T1000 (cell line): ENCODE measurements at places on chromosomes 7 and 10.

DNA sequence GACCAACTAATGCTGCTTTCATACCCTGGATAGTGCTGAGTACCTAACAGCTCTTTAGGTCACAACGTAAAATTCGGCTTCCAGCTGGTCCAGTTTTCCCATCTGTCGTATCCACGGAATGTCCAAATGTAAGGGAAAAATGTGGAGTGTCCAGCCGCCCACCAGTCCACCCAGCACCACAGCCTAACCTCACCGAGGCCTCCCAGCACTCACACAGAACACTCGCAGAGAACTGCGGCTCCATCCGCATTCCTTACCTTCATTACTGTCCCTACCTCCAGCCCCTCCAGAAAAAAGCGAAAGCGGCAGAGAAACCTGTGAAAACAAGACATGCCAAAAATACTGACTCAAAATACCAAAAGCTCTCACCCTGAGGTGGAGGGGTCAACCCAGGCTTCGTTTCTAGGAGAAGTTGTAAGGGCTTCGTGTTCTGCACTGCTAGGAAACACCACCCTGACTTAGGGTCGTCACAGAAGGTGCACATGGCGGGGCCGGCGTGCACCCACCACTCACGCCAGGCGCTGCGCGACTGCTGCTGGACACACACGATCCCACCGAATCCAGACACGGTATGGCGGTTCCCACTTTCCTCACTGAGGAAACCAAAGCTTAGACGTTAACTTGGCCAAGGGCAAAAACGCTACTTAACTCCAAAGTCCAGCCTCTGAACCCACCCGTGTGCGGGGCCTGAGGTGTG lies 73.9 kb downstream of the AMZ1 start:
- no peak for DNase-seq

- no peak for DNase-seq
Measured at GRCh38 chr10:130723704-130724103, 587.5 kb downstream of the GLRX3 start.

DNA sequence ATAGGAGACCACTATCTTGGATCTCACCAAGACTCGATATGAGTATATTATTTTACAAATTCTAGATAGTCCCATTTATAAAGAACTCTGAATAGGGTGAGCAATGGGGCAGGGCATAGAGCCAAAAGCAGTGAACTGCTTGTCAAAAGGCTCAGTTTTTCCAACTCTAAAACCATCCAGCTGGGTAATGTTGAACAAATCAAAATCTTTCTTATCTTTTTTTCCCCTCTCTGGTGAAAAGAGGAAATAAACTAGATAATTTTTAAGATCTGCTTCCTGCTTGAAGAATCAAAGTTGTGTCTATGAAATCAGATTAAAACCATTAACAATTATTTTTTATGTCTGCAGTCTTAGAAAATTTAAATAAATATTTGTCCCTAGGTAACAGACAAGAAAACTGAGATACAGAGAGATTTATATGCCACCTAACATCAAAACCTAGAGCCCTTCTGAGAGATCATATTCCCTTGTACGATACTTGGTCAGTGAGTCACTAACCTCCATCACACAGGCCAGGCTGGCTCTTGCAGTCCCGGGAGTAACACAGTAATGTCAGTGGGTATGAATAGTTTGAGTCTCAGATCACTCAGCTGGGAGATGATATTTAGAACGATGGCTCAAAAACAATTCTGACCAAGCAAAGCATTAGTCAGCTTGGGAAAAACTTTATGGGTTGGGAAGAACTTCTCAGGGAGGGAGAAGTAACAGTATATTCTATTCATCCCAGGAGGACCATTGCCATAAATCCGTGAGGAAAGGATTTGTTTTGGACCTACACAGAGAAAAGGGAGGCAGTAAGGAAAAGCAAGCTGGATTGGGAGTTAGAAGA lies 178.8 kb downstream of the REEP3 start:
- peak; percentile 76 for DNase-seq

GRCh38 chr7:47069385-47070076 lies 512.4 kb downstream of the TNS3 start:
- no peak for DNase-seq

GRCh38 chr10:21926949-21927348 lies 76.6 kb downstream of the DNAJC1 start:
- DNase-seq, result no peak

DNA sequence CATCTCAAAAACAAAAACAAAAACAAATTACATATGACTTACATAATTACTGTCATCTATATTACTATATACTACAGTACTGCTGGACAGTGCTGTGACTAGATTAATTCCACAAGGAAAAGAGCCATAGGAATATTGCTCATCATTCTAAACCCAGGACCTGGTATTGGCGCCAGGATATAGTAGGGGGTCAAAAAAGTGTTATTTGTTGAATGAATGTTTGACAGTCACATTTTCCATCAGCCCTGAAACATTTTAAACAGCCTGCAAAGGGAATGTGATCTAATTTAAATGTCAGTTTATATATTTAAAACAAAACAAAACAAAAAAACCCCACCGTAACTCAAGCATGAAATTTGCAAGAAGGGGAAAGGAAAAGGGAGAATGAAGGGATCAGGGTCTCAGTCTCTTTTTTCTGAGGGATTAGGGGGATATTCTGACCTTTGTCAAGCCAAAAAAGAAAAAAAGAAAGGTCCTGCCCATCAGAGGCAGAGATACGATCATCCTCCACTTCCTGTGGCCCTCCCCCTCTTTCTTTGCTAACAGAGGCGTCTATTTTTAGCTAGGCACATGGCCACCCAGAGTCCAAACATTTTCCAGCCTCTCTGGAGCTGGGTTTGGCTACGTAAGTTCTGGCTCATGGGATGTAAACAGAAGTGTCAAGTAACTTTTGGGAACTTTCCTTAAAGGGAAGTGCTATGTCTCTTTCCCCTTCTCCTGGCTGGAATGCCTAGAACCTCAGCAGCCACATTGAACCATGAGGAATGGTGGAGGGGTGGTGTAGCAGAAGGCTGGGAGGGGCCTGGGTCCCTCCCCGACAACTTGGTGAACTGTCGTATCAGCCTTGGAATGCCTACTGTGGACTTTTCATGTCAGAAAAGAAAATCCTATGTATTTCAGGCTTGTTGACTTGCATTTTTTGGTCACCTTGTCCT lies 44.6 kb upstream of the DLG5 start:
- DNase-seq, result no peak

GRCh38 chr10:132324186-132324585 lies 7.8 kb upstream of the LRRC27 start:
- no peak for DNase-seq

DNA sequence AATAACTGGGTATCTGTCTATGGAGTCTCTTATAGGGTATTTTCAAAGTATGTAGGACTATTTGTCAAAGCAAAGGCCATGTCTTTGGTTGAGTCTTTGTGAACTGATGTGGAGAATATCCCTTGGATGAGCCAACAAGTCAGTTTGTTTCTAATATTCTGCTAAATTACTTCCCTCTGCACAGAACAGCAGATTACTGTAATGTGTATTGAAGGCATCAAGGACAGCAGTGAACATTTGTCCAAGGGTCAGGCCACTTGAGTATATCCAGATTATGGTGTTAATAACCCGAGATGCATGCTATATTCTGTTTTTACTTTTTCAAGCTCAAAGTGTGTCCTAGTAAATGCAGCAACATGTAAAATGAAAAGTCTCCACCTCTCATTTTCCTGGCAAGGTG lies 144.2 kb upstream of the GLI3 start:
- no peak for DNase-seq

DNA sequence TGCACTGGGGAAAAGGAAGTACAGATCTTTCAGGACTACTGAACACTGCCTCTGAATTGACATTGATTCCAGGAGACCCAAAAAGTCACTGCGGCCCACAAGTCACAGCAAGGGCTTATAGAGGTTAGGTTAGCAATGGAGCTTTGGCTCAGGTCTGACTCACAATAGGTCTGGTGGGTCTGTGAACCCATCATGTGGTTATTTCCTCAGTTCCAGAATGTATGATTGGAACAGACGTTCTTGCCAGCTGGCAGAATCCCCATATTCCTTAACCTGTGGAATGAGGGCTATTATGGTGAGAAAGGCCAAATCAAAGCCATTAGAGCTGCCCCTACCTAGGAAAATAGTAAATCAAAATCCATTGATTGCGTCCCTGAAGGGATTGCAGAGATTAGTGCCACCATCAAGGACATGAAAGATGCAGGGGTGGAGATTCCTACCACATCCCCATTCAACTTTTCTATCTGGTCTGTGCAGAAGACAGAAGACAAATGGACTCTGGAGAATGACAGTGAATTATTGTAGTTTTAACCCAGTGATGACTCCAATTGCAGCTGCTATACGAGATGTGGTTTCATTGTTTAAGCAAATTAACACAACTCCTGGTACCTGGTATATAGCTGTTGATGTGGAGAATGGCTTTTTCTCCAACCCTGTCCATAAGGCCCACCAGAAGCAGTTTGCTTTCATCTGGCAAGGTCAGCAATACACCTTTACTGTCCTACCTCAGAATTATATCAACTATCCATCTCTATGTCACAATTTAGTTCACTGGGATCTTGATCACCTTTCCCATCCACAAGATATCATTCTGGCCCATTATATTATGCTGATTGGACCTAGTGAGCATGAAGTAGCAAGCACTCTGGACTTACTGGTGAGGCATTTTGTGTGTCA lies 44.5 kb upstream of the PIK3CG start:
- DNase-seq, result no peak

DNA sequence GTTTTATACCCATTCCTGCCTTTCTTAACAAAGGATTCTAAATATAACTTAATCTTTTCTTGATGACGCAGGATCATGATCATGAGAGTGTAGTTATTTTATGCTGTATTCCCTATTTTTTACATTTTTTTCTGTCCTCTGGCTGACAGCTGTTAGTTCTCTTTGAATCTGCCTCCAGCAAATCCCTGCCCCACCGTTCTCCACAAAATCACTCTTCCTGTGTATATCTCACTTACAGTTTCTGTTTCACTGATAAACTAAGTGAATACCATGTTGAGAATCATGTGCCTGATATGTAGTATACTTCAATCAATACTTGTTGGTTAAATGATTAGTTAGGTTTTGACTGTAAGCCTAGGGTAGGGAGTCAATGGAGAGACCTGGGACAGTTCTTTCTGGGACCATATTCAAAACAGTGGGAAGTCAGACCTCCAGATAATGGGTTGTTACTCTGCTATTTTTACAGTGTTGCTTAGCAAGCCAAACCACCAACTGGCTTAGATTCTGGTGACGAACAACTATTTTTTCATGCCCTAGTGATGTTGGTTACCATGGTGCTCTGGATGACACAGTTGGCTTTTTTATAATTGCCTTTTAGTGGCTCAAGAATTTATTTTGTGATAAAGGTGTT lies 12.8 kb downstream of the CNNM1 start:
- no peak for DNase-seq

DNA sequence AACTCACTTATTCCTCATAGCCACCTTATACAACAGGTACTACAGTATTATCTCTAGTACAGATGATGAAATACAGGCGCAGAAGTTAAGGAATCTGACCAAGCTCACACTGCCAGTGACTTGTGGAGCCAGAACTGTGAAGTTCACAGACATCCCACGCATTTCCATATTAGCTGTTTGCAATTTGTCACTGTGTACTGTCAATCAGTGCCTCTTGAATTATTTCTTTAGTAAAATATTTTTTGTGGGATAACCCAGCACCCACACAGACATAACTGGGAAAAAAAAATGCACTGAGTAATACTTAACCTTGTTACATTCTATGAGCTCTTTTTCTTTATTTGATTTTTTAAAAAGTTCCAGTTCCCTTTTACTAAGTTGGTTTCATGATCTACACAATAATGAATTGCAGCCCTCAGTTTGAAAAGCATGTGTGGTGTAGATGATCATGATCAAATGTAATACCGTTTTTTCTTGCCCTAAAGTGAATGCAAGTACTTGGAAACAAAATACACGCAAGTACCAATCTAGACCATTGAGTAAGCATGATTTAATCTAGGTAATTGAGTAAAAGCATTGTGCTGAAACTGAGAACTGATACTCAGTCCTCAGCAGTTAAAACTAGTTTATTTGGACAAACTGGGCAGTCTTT lies 14.1 kb downstream of the CUL1 start:
- DNase-seq, result no peak

- no peak for DNase-seq
Measured at GRCh38 chr7:43619213-43620012, 36.5 kb downstream of the STK17A start.

GRCh38 chr10:75208181-75208580 lies 2.4 kb upstream of the VDAC2 start:
- no peak for DNase-seq

DNA sequence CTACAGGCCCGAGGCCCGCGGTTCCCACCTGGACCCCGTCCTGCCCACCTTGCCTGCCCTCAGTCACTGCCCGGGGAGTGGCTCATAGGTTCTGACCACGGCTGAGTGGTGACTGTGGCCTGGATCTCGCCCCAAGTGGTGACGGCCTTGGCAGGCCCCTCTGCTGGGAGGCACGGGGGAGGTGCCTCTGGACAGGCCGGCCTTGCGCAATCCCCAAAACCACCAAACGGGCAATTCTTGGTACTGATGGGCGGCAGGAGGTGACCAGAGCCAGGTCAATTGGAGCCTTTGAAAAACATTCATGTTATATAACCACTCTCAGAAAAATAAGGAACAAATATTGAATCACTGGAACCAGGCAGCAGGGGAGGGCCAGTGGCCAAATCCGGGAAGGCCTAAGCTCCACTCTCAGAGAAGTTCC lies 83.4 kb downstream of the PRKAG2 start:
- no peak for DNase-seq

DNA sequence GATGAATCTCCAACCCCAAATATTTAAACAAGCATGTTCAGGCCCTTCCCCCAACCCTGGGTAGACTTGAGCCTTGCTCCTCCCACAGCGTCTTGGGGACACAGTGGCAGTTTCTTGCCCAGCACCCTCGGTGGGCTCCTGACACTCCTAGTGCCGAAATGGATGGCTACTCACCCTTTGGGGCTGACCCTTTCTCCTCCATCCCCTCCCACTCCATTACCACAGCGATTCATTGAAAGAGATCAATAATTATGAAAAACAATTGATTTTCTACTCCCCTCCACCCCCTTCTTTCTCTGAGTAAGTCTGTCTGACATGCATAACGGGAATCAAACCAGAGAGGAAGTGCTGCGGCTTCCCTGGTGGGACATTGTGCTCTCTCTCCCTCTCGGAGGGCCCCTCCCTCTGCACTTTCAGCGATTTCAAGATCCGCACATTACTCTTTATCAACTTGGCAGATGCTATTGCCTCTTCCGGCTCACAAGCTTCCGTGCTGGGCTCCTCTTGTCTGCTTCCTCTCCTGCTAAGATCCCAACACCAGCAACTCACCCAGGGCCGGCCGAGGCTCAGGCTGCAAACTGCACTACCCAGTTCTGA lies 79.0 kb upstream of the PLXNA4 start:
- no peak for DNase-seq

- DNase-seq, result no peak
Measured at GRCh38 chr10:48332166-48332870, 25.8 kb downstream of the MAPK8 start.

- no peak for DNase-seq
Measured at GRCh38 chr7:96188174-96188581, 133.7 kb downstream of the SLC25A13 start.

DNA sequence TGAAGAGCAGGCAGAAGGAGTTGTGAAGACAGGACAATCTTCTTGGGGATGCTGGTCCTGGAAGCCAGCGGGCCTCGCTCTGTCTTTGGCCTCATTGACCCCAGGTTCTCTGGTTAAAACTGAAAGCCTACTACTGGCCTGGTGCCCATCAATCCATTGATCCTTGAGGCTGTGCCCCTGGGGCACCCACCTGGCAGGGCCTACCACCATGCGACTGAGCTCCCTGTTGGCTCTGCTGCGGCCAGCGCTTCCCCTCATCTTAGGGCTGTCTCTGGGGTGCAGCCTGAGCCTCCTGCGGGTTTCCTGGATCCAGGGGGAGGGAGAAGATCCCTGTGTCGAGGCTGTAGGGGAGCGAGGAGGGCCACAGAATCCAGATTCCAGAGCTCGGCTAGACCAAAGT lies 1.5 kb downstream of the CHPF2 start:
- no peak for DNase-seq

GRCh38 chr10:68550747-68551411 lies 9.3 kb upstream of the TET1 start:
- DNase-seq, result no peak
